ENCODE measurements at places on chromosomes 13 and 19.

GRCh38 chr13:29905845-29906244 lies 55.4 kb upstream of the UBL3 start:
- no peak for DNase-seq

GRCh38 chr19:28847468-28847867 lies 365.5 kb downstream of the UQCRFS1 start:
- DNase-seq: no peak

DNA sequence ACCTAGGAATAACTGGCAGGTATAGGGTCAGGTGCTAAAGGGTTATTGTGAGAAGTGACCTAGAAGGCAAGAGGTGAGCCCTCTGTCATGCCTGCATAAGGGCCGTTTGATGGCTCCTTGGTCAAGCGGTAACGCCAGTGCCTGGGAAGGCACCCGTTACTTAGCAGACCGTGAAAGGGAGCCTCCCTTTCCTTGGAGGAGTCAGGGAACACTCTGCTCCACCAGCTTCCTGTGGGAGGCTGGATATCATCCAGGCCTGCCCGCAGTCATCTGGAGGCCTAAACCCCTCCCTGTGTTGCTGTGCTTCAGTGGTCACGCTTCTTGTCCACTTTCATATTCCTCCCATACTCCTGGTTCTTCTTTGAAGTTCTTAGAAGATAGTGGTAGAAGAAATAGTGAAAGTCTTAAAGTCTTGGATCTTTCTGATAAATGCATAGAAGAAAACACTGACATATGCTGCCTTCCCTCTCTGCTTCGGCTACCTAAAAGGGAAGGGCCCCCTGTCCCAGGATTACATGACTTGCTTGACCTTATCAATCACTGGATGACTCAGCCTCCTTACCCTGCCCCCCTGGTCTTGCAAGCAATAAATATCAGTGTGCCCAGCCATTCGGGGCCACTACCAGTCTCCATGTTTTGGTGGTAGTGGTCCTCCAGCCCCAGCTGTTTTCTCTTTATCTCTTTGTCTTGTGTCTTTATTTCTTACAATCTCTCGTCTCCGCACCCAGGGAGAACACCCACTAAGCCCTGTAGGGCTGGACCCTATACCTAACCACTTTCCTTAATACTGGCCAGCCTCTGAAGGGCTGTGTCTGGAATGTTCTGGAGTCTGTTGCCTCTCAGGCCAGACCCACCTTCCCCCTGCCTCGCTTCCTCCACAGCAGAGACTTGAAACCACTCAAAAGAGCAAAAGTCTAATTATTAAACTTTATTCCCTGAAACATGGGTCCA lies 16.1 kb upstream of the ABCC4 start:
- no peak for DNase-seq

DNA sequence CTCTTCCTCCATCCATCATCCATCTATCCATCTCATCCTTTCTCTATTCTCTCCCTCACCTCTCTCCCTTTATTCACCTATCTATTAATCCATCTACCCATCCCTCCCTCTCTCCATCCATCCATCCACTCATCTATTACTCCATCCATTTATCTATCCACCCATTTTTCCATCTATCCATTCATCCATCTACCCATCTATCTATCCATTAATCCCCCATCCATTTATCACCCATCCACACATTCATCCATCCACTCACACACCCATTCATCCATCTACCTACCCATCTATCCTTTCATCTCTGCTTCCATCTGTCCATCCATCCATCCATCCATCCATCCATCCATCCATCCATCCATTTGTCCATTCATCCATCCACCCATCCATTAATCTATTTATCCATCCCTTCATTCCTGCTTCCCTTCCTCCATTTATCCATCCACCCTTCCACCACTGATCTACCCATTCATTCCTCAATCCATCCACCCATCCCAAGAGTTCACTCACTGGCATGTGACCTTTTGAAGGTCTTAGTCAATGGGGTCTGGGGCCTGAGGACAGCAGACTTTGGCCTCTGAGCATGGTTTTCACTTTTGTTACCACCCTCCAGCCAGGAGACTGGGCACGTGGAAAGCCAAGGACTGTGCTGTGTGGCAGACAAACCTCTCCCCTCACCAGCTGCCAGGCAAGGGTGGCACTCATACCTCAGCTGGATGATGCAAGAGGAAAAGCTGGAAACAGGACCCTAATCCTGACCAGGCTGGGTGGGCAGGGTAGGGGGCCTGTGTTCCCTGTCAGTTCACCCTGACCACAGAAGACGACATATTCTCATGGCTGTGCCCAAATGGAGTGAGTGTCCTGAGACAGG lies 126.7 kb downstream of the URI1 start:
- DNase-seq: no peak

GRCh38 chr19:51263808-51264207 lies 12.9 kb downstream of the SIGLECL1 start:
- no peak for DNase-seq

DNA sequence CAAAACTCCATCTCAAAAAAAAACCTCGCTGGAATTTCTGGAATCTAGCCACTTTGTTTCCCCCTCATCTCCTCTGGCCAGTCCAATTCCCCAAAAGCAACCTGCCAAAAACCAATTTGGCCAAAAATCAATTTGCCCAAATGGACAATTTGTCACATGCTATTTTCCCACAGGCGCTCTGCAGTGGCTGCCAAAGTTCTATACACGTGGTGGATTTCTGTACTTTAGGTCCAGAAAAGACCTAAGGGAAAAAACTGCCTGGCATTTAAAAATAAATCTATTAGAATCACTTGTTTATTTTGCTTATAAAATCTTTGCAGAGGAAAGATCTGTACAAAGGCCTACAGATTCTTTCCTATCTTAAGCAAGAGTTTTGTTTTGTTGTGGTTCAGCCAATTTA lies 79.4 kb downstream of the MAP4K1 start:
- no peak for DNase-seq

DNA sequence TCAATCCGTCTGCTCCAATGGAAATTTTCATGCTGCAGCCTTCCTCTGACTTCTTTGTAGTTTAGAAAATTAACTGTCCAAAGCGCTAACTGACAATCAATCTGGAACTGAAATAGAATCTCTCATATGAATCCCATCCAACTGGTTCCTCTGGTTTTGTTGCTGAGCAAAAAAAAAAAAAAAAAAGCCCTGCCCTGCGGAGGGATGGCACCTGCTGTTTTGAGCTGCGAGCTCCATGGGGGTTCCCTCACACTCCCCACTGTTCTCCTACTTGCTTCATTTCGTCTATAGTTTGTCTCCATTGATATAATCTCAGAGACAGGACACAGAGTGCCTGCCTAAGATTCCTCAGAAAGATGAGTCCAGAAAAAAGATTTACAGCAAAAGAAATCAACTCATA lies 33.4 kb downstream of the FAAP24 start:
- DNase-seq: no peak

GRCh38 chr13:89755729-89756492 lies 1591.6 kb upstream of the MIR17HG start:
- no peak for DNase-seq

- DNase-seq: peak; percentile 80
Measured at GRCh38 chr19:12194827-12195731, 32.2 kb downstream of the ZNF136 start.

- no peak for DNase-seq
Measured at GRCh38 chr19:17136021-17136420, 60.4 kb downstream of the MYO9B start.

GRCh38 chr13:58804832-58805231 lies 1173.3 kb downstream of the PCDH17 start:
- no peak for DNase-seq

DNA sequence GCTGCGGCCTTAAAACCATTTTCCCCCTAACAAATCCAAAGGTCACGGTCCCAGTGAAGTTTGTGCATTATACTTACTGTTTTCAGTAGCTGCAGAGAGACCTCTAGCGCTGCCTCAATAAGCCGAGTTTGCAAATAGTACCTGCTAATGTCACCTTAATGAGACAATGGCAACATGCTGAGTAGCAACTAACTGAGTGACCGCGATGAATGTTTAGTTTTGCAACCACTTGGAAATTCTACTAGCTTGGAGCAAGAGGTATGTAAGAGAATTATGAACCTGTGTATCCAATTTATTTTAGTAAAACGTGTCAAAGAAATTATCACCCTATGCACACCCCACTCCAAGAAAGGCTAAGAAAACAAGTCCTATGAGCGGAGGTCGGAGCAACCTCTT lies 1.2 kb downstream of the KPNA3 start:
- DNase-seq: no peak

DNA sequence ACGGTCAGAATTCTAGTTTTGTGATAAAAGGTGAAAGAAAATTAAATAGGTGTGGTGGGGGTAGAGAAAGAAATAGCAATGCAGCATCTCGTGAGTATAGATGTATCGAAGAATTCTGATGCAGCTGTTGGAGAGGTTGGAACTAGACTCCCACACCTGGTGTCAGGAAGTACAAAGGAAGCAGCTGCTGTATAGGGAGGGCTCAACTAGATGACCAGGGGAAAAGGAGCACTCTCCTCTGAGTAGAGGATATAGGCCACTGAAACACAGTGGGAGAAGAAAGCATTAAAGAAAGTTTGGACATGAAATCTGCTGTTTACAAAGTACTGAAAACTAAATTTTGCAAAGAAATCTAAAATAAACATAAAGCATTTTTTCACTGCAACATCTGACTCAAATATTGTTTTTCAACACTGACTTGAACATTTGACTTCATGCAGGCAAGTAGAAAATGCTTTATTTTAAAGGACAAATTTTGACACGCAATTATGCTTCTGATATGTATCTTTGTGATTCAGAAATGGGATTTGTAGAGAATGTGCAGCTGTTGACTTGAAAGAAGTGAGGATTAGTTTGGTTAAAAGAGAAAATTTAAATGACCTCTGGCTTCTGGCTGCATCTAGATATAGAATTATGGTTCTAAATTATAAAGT lies 82.2 kb downstream of the MIPEP start:
- DNase-seq: no peak

- DNase-seq: no peak
Measured at GRCh38 chr13:101579281-101579802, 126.9 kb downstream of the ITGBL1 start.
